ENCODE measurements at places on chromosomes 12 and 14. TPM values are rescaled to one million over a fixed set of nuclear protein-coding genes. Genes with fewer than 3 reads are reported as not detected.

DNA sequence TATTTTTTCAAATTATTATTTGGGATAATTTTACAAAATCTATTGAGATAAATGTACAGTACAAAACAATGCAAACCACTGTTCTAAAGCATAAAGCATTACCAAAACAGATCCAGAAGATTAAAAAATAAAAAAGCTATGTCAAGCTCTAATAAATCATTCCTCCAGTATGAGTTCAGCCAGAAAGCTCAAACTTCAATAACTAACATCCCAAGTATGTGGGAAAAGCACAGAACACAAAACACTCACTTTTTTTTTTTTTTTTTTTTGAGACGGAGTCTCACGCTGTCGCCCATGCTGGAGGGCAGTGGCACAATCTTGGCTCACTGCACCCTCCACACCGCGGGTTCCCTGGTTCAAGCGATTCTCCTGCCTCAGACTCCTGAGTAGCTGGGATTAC lies 11.3 kb downstream of the SAV1 start:
- no peak overlapping the region for H3K4me3 ChIP-seq
- DNase-seq: no peak
- peaks cover 11% of the 10 kb centered on the region for H3K36me3 ChIP-seq
- H3K4me1 ChIP-seq: peaks cover 31% of the 10 kb centered on the region

DNA sequence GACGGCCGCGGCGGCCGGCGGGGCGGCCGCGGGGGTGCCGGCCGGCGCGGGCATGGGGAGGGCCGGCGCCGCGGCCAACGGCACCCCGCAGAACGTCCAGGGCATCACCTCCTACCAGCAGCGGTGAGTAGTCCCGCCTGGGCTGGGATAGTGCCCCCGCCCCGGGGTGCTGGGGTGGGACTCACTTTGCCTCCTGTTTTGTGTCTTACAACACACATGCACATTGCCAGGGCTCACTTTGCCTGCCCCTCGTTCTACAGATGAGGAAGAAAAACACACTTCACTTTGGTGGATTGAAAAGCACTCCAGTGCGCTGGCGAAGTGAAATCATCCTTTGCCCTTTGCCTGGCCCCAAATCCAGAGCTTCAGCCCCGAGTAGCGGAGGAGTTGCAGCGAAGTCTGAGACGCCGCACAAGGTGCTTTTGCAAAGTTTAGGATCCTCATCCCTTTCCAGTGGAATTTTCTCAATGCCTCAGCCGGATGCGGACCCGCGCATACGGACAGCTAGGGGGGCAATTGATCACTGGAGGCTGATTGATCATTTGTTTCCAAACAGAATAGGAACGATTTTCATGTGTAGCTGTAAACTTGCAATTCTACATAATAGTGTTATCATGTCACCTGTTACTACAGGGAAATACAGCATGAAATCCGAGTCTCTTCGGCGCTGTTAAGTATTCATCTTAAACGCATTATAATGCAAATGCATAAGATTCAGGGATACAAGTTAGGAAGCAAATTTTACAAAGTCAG lies 3.6 kb upstream of the NPAS3 start:
- peak overlapping the region; percentile 60 for H3K4me3 ChIP-seq
- peaks cover 50% of the 10 kb centered on the region for H3K27me3 ChIP-seq
- no peak for DNase-seq
- H3K4me1 ChIP-seq: peaks cover 6% of the 10 kb centered on the region
- no peak overlapping the region for H3K27ac ChIP-seq

- no peaks in the 10 kb centered on the region for H3K36me3 ChIP-seq
- H3K4me3 ChIP-seq: no peak overlapping the region
Observed at GRCh38 chr14:55711175-55711811, 131.3 kb downstream of the KTN1 start.

The TULP3 gene
- total RNA-seq: 19.8 TPM

DNA sequence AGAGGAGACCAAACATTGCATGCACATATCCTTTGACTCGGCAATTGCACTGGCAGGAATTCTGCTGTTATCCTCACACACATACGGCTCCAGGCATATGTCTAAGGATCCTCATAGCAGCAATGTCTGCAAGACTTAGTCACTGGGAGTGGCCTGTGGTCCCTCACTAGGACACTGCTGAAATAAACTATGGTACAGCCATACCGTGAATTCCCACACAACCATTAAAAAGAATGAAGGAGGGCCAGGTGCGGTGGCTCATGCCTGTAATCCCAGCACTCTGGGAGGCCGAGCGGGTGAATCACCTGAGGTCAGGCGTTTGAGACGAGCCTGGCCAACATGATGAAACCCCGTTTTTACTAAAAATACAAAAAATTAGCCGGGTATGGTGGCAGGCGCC lies 105.1 kb downstream of the ZFP36L1 start:
- no peak overlapping the region for H3K4me3 ChIP-seq
- peaks cover 61% of the 10 kb centered on the region for H3K4me1 ChIP-seq

GRCh38 chr12:9084417-9084816 lies 31.3 kb downstream of the A2M start:
- H3K36me3 ChIP-seq: no peaks in the 10 kb centered on the region
- H3K4me3 ChIP-seq: no peak overlapping the region
- H3K27me3 ChIP-seq: no peaks in the 10 kb centered on the region
- DNase-seq: no peak
- H3K4me1 ChIP-seq: no peaks in the 10 kb centered on the region

DNA sequence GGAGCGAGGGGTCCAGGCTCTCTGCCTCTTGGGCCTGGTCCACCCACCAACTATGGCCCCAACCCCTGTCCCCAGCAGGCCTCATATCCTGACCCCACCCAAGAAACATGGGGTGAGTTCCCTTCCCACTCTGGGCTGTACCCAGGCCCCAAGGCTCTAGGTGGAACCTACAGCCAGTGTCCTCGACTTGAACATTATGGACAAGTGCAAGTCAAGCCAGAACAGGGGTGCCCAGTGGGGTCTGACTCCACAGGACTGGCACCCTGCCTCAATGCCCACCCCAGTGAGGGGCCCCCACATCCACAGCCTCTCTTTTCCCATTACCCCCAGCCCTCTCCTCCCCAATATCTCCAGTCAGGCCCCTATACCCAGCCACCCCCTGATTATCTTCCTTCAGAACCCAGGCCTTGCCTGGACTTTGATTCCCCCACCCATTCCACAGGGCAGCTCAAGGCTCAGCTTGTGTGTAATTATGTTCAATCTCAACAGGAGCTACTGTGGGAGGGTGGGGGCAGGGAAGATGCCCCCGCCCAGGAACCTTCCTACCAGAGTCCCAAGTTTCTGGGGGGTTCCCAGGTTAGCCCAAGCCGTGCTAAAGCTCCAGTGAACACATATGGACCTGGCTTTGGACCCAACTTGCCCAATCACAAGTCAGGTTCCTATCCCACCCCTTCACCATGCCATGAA lies 8.6 kb downstream of the ARHGAP9 start:
- DNase-seq: no peak
- H3K27me3 ChIP-seq: peaks cover 77% of the 10 kb centered on the region
- H3K4me1 ChIP-seq: no peaks in the 10 kb centered on the region
- no peak overlapping the region for H3K27ac ChIP-seq
- H3K36me3 ChIP-seq: no peaks in the 10 kb centered on the region
- H3K4me3 ChIP-seq: no peak overlapping the region

- no peak overlapping the region for H3K4me3 ChIP-seq
- H3K36me3 ChIP-seq: peaks cover 46% of the 10 kb centered on the region
- no peaks in the 10 kb centered on the region for H3K27me3 ChIP-seq
- H3K27ac ChIP-seq: no peak overlapping the region
- H3K4me1 ChIP-seq: no peaks in the 10 kb centered on the region
Observed at GRCh38 chr14:45212231-45212630, 40.8 kb downstream of the MIS18BP1 start.

DNA sequence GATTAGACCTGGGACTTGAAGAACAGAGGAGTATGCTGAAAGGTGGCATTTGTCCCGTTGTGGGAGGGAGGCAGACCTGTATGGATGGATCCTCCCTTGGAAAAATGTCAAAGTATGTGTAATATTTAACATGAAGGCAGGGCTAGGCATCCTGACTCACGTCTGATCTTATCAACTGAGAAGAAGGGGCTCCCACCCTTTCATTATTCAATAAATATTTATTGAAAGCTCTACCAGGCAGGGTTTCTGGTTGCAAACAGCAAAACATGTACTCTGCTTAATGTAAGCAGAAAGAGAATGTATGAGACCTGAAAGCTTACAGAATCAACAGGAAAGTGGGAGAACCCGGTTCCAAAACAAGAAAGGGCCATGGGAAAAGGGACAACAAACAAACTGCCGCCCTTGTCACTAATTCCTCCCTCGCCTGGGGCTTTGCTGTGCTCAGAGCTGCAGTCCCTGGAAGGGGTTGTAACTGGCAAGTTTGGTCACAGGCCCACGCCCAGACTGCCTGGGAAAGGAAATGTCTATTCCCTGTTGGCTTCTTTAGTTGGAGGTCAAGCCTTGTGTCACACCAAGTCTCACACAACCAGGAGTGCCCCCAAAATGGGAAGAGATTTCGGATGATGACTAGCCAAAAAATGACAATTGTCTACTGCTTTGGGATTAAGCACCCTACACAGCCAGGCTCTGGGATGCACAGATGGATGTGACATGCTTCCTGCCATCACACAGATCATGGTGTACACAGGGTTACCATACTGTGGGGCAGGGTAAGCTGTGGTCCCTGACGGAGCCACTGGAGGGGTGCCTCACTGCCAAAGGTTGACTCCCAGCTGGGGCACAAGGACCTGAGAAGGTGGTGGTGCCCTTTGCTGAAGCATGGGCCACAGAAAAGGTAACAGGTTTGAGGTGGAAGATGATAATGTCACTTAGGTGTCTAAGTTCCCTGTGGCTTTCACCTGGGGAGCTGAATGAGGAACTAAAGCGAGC lies 36.8 kb downstream of the RAB35 start:
- no peaks in the 10 kb centered on the region for H3K27me3 ChIP-seq
- peaks cover 28% of the 10 kb centered on the region for H3K4me1 ChIP-seq
- H3K4me3 ChIP-seq: peak overlapping the region; percentile 27

DNA sequence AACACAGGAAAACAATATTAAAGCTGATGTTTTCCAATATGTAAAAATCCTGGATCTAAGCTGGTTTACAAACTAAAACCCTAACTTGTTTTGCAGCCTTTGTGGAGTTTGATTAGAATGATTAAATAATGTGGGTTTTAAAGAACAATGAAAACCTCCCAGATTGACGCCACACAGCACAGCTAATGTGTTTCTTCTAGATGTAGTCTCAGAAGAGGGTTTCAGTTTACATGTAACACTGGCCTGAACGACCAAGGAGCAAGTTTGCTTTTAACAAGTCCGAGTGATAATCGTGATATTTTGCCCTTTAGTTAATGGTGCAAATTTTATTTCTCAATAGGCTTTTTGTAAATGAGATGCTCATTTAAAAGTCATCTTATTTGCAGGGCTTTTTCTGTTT lies 11.0 kb downstream of the HMGA2 start:
- no peaks in the 10 kb centered on the region for H3K27me3 ChIP-seq
- H3K36me3 ChIP-seq: peaks cover 75% of the 10 kb centered on the region
- H3K27ac ChIP-seq: peak overlapping the region; percentile 15
- H3K4me1 ChIP-seq: peaks cover 38% of the 10 kb centered on the region
- peak; percentile 18 for DNase-seq

GRCh38 chr14:61344437-61345150 lies 23.2 kb downstream of the PRKCH start:
- H3K27ac ChIP-seq: no peak overlapping the region
- DNase-seq: no peak
- H3K27me3 ChIP-seq: no peaks in the 10 kb centered on the region
- no peak overlapping the region for H3K4me3 ChIP-seq

GRCh38 chr12:131737150-131737827 lies 26.4 kb downstream of the SFSWAP start:
- DNase-seq: peak; percentile 98
- peak overlapping the region; percentile 62 for H3K4me3 ChIP-seq
- H3K27me3 ChIP-seq: no peaks in the 10 kb centered on the region
- H3K36me3 ChIP-seq: peaks cover 61% of the 10 kb centered on the region
- peaks cover 29% of the 10 kb centered on the region for H3K4me1 ChIP-seq

GRCh38 chr12:79673354-79673753 lies 17.4 kb downstream of the PAWR start:
- H3K4me3 ChIP-seq: no peak overlapping the region
- no peaks in the 10 kb centered on the region for H3K27me3 ChIP-seq
- peaks cover 16% of the 10 kb centered on the region for H3K4me1 ChIP-seq
- no peak overlapping the region for H3K27ac ChIP-seq

GRCh38 chr12:131901431-131902331 lies 7.3 kb downstream of the ULK1 start:
- no peak for DNase-seq
- no peak overlapping the region for H3K4me3 ChIP-seq
- no peaks in the 10 kb centered on the region for H3K27me3 ChIP-seq

GRCh38 chr12:6154730-6155459 lies 30.4 kb upstream of the VWF start:
- no peak overlapping the region for H3K4me3 ChIP-seq
- no peaks in the 10 kb centered on the region for H3K27me3 ChIP-seq
- H3K4me1 ChIP-seq: no peaks in the 10 kb centered on the region
- DNase-seq: no peak
- no peaks in the 10 kb centered on the region for H3K36me3 ChIP-seq

DNA sequence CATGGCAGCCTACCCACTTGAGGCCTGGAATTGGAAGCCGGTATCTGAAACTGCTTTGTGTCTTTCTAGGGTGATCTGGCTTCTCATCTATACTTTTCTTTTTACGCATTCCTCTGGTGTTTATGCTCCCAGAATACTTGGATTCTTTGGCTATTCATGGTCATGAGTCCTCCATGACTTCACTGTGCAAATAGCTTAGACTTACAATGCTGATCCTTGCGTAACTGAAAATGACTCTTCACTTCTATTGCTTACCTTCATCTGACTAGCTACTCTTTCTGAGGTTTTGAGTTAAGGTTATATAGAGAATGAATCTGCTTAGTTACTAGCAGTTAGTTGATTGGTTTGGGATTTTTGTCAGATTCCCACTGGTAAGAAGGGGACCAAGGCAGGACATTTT lies 121.7 kb upstream of the NOVA1 start:
- peaks cover 12% of the 10 kb centered on the region for H3K4me1 ChIP-seq
- H3K27me3 ChIP-seq: no peaks in the 10 kb centered on the region
- no peak overlapping the region for H3K4me3 ChIP-seq
- DNase-seq: peak; percentile 86
- H3K27ac ChIP-seq: no peak overlapping the region

- H3K27me3 ChIP-seq: no peaks in the 10 kb centered on the region
- H3K4me3 ChIP-seq: peak overlapping the region; percentile 42
- peaks cover 31% of the 10 kb centered on the region for H3K36me3 ChIP-seq
- peak overlapping the region; percentile 60 for H3K27ac ChIP-seq
- H3K4me1 ChIP-seq: peaks cover 31% of the 10 kb centered on the region
Observed at GRCh38 chr14:77593501-77593961, 22.9 kb downstream of the SPTLC2 start.

The GSC gene
- not detected for total RNA-seq

Data from PC-3 (cell line).